ENCODE measurements at places on chromosomes 7 and 10.

- DNase-seq = no peak
These were observed 105.7 kb downstream of the SVOPL start for GRCh38 chr7:138595454-138595853.

DNA sequence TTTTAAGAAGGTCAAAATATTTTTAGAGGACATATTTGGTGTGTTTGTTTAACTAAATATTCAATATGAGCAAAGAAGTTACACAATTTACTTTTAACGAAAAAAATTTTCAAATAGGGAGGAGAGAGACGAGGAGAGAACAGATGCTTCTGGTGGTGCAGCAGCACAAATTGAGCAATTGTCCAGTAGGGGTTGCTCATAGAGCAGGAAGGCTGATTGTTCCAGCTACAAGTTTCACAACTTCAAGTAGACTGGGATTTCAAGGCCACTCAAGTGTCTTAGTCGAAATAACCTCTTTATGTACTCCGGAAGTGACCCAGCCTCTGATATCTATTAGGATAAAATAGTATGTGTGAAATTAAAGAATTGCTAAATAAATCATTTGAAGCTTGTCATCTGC, 197.9 kb downstream of the HDAC9 start:
- DNase-seq = peak; percentile 34

DNA sequence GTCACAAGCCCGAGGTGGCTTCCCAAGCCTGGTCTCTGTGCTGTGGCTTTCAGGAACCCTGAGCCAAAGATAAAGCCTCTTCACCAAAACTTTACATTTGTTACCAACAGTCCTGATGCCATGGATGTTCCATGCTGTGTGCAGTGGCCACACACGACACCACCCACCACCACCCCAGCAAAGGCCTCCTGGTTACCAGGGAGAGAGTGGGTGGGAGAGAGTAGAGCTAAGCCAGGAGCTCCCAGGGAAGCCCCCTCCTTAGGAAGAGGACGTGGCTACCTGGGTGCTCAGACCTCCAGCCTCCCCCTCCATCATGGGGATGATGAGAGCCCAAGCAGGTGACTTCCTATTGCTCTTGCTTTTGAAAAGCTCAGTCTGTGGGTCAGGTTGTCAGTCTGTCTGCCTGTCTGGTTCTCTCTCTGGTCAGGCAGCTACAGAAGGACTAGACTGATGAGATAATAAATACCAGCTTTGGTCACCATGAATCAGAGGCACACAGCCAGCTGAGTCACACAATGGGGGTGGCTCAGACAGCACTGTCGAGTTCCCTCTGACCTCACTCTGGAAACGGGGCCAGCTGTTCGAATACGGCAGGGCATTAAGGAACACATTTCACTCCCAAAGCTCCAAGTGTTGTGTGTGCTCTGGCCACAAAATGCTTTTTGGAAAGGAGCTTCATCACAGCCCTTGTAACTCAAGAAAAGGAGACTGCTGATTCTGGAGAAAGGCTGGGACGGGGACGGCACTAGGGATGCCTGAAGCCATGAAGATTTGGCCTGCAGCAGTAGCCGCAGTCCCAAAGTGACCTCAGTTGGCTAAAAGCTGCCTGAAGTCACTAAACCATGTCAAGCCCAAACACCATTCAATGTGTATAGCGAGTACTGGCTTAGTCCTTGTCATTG, 166.0 kb downstream of the FANK1 start:
- DNase-seq = peak; percentile 94

GRCh38 chr10:131127138-131127589, 184.4 kb downstream of the TCERG1L start:
- no peak for DNase-seq

GRCh38 chr7:148587076-148587475, 3.5 kb upstream of the C7orf33 start:
- no peak for DNase-seq

DNA sequence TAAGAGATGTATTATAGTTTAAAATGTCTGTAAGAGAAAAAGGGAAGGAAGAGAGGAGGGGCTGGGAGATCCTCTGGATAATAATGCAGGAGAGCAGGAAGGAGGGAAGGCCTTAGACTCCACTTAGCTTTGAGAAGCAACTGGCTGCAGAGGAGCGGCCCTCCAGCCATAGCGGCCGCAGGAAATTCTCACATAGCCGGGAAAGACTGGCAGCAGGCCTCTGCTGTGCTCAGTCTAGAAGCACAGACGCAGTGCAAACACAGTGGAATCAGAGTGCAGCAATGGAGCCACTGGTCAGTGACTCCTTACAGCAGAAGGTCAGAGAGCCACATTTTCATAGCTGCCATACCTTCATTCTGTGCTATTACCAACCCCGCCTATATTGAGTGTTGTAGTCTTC, 153.3 kb downstream of the VWC2 start:
- no peak for DNase-seq

GRCh38 chr7:106848851-106849442, 16.1 kb upstream of the PIK3CG start:
- DNase-seq = no peak

- DNase-seq = no peak
These were observed 13.7 kb upstream of the CPA1 start for GRCh38 chr7:130366564-130366963.

DNA sequence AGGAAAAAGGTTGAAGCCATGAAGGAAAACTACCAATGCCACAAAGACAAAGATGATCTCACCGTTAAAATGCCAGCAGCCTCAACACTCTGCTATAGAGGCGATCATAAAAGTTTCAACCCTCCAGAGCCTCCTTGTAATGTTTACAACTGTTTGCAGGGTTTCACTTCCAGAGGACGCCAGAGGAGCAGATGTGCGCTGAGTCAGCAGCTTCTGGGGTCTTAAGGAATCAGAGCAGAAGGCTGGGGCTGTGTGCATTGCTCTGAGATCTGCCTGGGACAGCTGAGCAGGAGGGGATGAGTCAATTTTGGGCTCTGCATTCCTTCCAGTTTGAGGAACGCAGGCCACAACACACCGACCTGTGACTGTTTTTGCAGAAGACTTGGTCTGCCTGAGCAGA, 98.3 kb downstream of the TMEM130 start:
- DNase-seq = peak; percentile 18

DNA sequence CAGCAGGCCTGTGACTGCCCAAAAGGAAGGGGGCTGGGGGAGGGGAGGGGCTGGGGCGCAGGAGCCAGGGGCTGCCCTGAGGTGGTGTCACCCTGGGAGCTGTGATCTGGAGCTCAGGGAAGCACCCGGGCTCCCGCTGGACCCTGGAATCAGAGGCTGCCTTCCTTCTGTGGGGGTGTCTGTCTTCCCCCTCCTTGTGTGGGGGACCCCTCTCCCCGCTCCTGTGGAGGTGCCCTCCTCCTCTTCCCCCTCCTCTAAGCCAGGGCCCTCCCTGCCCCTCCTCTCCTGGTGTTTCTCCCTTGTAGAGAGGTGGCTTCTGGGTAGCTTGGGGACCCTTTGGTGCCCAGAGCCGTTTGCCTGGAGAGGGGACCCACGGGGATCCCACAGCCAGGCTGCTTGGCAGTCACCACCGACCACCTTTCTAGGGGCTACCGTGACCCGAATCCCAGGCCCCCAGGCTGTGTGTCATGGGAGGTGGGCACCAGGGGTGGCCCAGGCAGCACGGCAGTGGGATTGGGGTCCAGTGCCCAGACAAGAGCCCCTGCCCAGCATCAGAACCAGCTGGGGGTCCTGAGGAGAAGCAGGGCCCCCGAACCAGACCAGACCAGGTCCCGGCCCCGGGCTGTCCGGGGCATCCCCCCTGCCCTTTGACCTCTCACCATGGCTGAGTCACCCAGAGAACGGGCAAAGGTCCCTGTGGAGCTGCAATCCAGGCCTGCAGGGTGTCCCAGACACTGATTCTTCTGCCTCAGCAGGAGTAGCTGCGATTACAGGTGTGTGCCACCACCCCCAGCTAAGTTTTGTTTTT, 741 bp downstream of the PRAP1 start:
- no peak for DNase-seq

GRCh38 chr10:75106242-75106641, 5.2 kb upstream of the SAMD8 start:
- no peak for DNase-seq

- peak; percentile 47 for DNase-seq
These were observed 2.2 kb upstream of the IGFBP3 start for GRCh38 chr7:45923290-45923689.

GRCh38 chr10:5604236-5604925, 62.0 kb downstream of the ASB13 start:
- DNase-seq = no peak

- DNase-seq = no peak
These were observed 88.2 kb downstream of the CHRM2 start for GRCh38 chr7:136956671-136957070.

DNA sequence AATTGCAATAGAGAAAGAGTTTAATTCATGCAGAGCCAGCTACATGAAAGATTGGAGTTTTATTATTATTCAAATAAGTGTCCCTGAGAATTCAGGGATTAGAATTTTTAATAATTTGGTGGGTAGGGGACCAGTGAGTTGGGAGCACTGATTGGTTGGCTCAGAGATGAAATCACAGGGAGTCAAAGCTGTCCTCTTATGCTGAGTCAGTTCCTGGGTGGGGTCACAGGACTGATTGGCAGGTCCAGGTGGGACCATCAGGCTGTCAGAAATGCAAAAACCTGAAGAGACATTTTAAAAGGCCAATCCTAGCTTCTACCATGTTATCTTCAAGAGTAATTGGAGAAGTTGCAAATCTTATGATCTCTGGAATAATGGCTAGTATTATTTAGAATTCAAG, 56.0 kb upstream of the KAT6B start:
- DNase-seq = no peak

GRCh38 chr10:18689498-18689897, 30.3 kb downstream of the ARL5B start:
- peak; percentile 61 for DNase-seq

DNA sequence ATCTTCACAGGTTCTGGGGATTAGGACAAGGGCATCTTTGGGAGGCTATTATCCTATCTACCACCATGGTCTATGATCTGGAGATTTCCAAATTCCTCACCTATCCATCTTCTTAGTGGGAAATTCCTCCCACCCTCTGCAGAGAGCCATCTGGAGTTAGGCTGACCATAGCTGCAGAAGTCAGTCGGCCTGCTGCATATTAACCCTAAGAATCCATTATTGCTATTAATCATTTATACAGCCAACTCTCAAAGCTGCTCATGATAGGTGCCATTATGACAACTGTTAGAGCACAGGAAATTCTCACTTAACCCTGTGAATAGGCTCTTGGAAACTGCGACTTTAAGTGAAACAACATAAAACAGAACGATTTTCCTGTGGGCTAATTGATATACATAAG, 60.4 kb downstream of the FRMD4A start:
- DNase-seq = no peak

DNA sequence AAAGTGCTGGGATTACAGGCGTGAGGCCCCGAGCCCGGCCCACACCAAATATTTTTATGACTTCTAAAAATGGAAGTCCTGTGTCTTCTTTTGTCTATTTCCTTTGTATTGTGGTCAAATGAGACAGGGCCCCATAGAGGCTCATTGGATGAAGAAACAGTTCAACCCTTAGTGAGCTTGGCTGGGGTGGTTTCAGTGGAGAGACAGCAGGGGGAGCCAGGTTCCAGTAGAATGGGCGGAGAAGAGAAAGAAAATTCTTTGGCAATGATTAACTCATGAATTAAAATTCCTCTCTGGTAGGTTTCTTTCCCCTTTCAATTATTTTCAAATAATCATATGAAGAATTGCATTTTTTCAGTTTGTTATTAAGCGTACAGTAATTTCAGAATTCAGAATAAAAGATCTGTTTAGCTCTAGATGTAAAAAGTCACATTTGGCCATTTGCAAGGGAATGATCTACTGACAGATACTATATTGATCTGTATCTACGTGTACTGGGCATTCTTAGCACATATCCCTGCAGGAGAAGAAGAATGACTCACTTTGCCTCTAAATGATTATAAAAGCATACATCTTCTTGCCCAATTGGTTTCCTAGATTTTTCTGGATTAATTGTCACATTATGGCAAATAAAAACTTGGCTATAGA, 43.2 kb downstream of the PNLIPRP3 start:
- peak; percentile 60 for DNase-seq

GRCh38 chr10:70130878-70131559, 1.6 kb downstream of the AIFM2 start:
- peak; percentile 56 for DNase-seq

- DNase-seq = no peak
These were observed 136.5 kb upstream of the UNC5B start for GRCh38 chr10:71075759-71076472.

DNA sequence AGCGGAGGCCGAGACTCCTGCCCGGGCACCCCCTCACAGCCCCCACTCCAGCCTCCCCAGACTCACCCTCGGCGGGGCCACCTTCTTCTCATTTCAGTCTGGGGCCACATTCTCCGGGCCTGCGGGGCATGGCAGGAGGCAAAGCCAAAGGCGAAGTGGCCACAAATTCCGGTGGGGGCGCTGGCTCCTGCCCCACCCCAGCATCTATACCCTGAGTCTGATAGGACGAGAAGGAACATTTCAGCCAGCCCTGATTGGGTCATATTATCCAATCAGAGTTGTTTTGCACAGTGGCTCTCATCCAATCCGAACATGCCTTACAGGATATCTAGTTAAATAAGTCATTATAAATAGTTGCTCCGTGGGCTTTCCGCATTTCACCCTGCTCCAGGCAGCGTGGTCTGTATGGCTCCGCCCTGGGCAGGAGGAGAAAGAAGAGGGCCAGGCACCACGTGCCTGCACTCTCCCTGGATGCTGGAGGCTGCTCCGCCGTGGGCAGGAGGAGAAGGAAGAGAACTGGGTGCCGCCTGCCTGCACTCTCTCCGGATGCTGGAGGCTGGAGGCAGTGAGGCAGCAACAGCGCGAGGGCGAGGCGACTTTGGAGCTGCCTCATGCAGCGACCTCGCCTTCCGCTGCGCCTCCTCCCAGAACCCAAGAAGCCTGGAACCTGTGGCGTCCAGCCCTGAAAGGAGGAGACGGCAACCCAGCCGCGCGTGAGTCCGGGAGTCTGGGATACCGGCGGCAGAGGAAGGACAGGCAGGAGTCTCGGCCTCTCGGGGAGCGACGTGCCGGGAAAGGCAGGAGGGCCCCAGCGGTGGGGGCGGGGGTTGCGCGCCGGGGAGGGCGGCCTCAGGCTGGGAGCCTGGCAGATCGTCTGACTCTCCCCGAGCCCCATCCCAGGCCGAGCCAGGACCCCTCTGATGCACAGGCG, 162.9 kb downstream of the ZNF33B start:
- no peak for DNase-seq

GRCh38 chr10:59463909-59464308, 101.6 kb upstream of the FAM13C start:
- DNase-seq = no peak

GRCh38 chr10:14413523-14413922, 82.8 kb upstream of the FRMD4A start:
- no peak for DNase-seq

DNA sequence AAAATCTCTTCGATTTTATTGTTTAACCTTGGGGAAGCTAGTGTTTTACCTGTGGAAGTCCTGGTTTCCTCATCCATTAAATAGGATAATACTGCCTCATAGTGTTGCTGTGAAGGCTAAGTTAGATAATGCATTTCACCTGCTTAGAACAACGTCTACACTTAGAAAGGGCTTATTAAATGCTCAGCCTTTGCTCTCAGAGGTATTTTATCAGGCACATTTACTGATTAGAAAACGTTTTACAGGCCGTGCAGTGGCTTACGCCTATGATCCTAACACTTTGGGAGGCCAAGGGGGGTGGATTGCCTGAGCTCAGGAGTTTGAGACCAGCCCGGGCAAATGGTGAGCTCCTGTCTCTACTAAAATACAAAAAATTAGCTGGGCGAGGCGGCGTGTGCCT, 144.4 kb downstream of the INSYN2A start:
- DNase-seq = no peak

Measured in RKO (cell line).